Fibroblast of skin of back (primary cell): ENCODE measurements at places on chromosomes 16 and 17.
A peak's percentile ranks its signal among the peaks of the same experiment; 100 is the strongest.

DNA sequence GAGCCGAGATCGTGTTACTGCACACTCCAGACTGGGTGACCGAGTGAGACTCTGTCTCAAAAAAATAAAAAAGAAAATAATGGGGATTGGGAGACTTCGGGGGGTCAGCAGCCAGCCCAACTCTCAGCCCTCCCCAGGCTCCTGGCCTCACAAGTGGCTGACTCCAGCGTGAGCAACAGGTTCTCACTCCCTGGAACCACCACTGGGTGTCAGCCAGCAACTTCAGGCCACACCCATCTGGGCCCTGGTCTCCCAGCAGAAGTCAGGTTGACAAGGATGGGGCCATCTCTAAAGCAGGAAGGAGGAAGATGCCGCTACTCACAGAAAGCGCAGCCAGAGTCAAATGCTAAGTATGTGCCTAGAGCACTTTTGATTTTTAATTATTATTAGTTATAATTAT lies 139.4 kb downstream of the C16orf78 start:
- peak; percentile 18 for DNase-seq

DNA sequence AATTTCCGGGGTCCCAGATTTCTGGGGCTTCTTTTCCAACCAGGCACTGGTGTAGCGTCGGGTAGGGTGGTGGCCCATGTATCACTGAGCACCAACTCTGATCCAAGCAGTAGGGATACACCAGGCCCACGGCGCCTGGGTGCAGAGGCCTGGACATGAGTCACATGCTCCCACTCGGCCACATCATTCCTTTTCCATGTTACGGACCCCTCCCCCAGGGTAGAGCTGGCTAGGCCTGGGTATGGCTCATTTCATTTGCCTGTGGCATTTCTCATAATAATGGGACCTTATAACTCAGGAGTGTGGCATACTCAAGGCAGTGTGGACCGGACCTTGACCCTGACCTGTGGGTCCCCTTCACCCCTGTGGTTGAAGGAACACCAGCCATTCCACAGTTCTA lies 18.0 kb upstream of the NDRG4 start:
- DNase-seq, result no peak

DNA sequence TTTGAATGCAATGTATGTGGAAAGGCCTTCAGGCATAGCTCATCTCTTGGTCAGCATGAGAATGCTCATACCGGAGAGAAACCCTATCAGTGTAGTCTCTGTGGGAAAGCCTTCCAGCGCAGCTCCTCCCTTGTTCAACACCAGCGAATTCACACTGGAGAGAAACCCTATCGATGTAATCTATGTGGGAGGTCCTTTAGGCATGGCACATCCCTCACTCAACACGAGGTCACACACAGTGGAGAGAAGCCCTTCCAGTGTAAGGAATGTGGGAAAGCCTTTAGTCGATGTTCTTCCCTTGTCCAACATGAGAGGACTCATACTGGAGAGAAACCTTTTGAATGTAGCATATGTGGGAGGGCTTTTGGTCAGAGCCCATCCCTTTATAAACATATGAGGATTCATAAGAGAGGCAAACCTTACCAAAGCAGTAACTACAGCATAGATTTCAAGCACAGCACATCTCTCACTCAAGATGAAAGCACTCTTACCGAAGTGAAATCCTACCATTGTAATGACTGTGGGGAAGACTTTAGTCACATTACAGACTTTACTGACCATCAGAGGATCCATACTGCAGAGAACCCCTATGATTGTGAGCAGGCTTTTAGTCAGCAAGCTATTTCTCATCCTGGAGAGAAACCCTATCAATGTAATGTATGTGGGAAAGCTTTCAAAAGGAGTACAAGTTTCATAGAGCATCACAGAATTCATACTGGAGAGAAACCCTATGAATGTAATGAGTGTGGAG lies 24.7 kb downstream of the ZFP90 start:
- DNase-seq, result no peak

- DNase-seq, result no peak
Measured at GRCh38 chr16:66278111-66278531, 88.4 kb upstream of the CDH5 start.

GRCh38 chr16:377419-377951 lies 4.3 kb downstream of the PGAP6 start:
- DNase-seq, result no peak

GRCh38 chr16:684961-685696 lies 995 bp upstream of the JMJD8 start:
- DNase-seq, result no peak

DNA sequence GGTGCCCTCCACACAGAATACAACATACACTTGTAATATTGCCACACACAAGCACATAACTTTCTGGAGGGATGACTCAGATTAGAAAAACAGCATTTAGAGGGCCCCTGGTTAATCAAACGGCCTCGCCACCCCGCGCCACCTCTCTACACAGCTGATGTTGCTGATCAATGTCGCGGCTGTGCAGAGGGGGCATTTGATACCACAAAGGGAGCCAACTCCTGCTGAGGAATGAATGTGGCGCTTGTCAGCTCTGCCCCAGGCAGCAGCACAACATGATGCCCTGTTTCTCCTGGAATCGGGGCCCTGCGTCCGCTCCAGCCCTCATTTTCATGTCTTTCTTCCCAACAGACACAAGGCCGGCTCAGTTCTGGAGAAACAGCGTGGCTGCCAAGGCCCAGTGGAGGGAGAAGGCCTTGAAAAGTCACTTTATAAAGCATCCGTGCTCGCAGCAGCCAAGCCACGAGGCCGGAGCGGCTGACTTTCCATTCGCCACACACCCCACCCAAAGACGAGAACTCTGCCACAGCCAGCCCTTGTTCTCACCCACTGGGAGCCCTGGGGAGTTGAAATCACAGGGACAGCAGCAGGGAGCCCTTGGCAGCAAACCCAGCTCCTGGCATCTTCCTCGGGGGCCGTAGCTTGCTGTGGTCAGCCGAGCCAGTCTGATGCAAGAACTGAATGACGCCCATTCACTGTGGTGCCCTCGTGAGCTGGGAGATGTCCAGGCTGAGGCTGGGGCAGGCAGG lies 65.6 kb downstream of the XYLT1 start:
- peak; percentile 83 for DNase-seq

DNA sequence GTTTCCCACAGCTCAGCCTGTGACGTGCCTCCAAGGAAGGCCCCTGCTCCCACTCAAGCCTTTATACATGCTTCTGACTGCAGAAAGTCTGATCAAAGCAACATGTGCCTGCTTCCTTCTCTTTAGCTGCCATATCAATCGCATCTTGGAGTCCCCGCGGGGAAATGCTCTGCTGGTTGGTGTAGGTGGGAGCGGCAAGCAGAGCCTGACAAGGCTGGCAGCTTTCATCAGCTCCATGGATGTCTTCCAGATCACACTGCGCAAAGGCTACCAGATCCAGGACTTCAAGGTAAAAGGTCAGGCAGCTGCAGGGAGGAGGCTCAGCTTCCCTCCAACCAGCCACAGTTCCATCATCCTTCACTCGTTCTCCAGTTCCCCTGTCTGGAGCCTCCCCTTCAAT lies 189.7 kb downstream of the ZNF18 start:
- no peak for DNase-seq

- DNase-seq, result peak; percentile 54
Measured at GRCh38 chr17:34171245-34171818, 83.8 kb upstream of the CCL2 start.

- peak; percentile 84 for DNase-seq
Measured at GRCh38 chr17:55433629-55434422, 12.2 kb upstream of the MMD start.

GRCh38 chr16:84720177-84720579 lies 20.4 kb downstream of the USP10 start:
- DNase-seq, result peak; percentile 66
